ENCODE measurements at places on chromosomes 13 and 19. TPM values are rescaled to one million over a fixed set of nuclear protein-coding genes. Genes with fewer than 3 reads are reported as not detected.

DNA sequence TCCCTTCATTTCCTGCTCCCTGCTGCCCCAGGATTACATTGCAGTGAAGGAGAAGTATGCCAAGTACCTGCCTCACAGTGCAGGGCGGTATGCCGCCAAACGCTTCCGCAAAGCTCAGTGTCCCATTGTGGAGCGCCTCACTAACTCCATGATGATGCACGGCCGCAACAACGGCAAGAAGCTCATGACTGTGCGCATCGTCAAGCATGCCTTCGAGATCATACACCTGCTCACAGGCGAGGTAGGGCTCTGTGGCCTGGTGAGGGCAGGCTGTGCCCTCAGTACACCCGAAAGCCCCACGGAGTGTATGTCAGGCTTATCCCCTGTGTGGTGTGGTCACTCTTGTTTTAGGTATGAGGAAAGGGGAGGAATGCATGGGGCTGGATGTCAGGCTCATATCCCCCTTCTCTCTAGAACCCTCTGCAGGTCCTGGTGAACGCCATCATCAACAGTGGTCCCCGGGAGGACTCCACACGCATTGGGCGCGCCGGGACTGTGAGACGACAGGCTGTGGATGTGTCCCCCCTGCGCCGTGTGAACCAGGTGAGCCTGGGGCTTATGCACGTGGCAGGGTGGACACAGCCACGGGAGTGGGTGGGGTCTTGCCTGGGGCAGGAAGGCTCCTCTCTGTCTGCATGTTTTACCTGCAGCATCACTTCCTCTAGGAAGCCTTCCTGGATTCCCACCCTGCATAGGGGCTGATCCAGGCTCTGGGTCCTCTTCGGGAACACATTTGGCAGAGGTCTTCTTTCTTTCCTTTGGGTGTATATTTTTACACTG lies 2.3 kb upstream of the RNF225 start:
- H3K27ac ChIP-seq = no peak overlapping the region
- peaks cover 23% of the 10 kb centered on the region for H3K27me3 ChIP-seq
- peaks cover 63% of the 10 kb centered on the region for H3K36me3 ChIP-seq
- H3K4me3 ChIP-seq = no peak overlapping the region
- peaks cover 15% of the 10 kb centered on the region for H3K4me1 ChIP-seq
- no peak for DNase-seq

DNA sequence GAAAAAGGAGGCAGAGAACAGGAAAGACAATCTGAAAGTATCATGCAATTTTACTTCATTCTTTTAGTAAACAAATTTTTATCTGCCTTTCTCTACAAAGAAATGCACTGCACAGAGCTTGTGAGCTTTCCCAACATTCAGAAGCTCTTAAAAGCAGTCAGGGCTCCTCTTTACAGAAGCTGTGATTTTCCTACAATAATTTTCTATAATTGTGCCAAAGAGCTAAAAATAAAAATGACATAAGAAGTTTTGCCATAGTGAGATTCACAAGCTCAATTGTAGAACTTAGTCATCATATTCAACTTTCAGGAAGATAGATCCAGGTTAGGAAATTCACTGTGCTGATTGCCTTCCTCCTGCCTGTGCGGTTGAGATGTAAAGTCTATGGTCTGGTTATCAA lies 341.4 kb downstream of the PCDH9 start:
- H3K27me3 ChIP-seq = no peaks in the 10 kb centered on the region
- H3K4me1 ChIP-seq = peaks cover 4% of the 10 kb centered on the region
- no peak overlapping the region for H3K27ac ChIP-seq
- H3K36me3 ChIP-seq = no peaks in the 10 kb centered on the region

GRCh38 chr13:40192452-40192851 lies 474.0 kb downstream of the FOXO1 start:
- peak; percentile 47 for DNase-seq
- H3K4me3 ChIP-seq = no peak overlapping the region
- peak overlapping the region; percentile 75 for H3K27ac ChIP-seq

Gene CGB1
- not detected for polyA plus RNA-seq

DNA sequence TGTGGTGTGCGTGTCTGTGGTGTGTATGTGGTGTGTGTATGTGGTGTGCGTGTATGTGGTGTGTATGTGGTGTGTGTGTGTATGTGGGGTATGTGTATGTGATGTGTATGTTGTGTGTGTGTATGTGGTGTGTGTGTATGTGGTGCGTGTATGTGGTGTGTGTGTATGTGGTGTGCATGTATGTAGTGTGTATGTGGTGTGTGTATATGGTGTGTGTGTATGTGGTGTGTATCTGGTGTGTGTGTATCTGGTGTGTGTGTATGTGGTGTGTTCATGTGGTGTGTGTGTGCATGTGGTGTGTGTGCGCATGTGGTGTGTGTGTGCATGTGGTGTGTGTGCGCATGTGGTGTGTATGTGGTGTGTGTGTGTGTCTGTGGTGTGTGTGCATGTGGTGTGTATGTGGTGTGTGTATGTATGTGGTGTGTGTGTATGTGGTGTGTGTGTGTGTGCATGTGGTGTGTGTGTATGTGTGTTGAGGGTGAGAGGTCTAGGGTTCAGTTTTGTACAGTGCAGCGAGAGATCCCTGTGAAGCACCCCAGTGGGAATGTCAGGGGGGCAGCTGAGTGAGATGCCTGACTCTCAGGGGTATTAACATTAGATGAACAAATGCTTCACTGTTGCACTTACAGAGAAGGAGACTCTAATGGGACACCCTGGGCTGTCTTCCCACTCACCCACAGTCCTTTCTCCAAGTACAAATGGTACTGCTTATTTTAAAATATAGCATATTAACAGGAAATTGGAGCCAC lies 61.3 kb upstream of the MEDAG start:
- H3K4me1 ChIP-seq = no peaks in the 10 kb centered on the region
- no peak overlapping the region for H3K4me3 ChIP-seq
- H3K27me3 ChIP-seq = no peaks in the 10 kb centered on the region
- no peak for DNase-seq
- H3K36me3 ChIP-seq = no peaks in the 10 kb centered on the region

All from heart left ventricle (tissue), 16 donors.